ENCODE measurements at places on chromosomes 12 and 14. TPM values are rescaled to one million over a fixed set of nuclear protein-coding genes. Genes with fewer than 3 reads are reported as not detected.

The GPR84 gene
- 0.17 TPM for total RNA-seq

The APOF gene
- not detected for total RNA-seq

The POTEM gene
- not detected for total RNA-seq

The NANOG gene
- not detected for total RNA-seq

The FIGNL2 gene
- not detected for total RNA-seq

DNA sequence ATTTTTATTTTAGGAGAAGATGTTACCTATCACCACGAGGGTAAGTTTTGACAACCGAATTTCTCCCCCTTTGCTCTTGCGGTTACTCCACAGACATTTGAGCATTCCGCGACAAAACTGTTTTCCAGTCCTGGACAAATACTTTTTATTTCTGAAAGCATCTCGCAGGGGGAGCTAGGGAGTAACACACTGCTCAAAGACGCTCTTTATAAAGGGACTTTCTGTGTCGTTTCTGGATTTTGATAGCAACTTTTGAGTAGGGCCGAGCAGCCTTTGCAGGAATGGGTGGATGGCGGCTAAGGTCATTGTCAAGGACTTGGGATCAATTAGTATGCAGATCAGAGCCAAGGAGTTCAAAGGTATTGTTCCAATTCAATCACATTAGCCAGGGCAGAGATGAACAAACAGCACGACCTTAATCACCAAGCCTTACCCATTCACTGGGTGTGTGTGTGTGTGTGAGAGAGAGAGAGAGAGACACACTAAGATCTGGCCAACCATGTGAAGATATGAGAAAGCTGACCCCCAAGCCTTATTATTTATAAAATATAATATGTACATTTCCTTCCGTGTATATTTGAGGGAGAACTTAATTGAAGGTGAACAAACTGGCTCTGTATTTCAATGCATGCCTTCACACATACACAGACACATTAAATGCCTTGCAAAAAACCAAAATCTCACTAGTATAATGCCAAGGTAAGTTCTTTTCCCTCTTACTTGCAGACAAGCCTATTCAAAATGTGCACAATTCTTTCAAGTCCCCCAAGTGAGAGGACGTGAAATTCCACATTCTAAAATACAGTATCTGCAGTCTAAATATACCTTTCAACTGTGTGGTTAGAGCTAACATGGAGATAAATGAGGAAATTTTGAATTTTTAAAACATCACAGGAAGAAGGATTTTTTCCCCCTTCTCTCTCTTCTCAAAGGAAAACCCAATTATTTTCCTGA, 613.8 kb downstream of the VRK1 start:
- DNase-seq: no peak

DNA sequence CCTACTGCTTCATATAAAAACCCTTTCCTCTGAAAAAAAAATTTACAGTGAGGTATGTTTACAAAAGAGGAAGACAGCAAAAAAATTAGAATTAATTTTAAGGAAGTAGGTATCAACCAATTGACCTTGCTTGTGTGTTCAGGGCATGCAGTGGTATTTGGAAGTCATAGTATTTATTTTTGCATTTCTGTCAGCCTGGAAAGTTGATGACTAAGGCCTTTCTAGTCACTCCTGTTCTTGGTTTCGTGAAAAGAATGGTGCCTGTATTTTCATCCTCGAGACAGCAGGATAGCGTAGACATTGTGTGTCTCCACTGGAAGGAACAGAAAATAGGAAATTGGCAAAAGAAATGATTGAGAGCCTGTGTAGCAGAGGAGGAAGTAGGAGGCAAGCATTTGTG, 24.5 kb downstream of the SLC16A7 start:
- DNase-seq: no peak

GRCh38 chr12:119444462-119445044, 110.0 kb downstream of the CCDC60 start:
- peak; percentile 57 for DNase-seq

GRCh38 chr12:110102255-110102654, 21.9 kb upstream of the IFT81 start:
- peak; percentile 74 for DNase-seq

GRCh38 chr12:62006076-62006732, 254.0 kb upstream of the USP15 start:
- DNase-seq: peak; percentile 63

DNA sequence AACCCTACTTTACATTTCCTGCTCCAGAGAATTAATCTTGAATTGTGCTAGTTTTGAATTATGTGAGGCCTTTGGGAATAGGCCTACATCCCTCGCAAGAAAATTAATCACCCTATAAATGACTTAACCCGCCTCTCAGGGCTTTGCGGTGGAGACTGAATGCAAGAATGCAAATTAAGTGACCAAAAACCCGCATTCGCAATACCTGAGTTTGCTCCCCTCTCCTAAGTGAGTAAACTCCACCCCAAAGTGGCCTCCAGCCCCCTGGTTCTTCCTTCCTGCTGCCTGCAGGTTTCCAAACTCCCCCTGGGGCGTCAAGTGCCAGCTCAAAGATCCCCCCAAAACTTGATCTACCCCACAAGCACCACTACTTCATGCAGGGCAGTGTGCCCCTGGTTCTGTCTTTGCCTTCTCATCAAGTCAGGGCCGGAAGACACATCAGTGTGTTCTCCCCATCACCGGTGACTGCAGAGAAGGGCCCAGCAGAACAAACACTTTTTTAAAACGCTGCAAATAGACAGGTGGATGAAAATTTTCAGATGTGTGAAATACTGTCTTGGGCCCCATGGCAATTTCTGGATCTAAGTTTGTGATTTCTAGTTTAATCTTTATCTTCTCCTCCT, 644.7 kb downstream of the VRK1 start:
- DNase-seq: no peak

- no peak for DNase-seq
These were observed 7.8 kb upstream of the DCAF11 start for GRCh38 chr14:24106672-24107271.

GRCh38 chr14:85293612-85294234, 236.2 kb upstream of the FLRT2 start:
- DNase-seq: no peak

GRCh38 chr12:120706029-120706428, 4.2 kb upstream of the UNC119B start:
- DNase-seq: no peak

DNA sequence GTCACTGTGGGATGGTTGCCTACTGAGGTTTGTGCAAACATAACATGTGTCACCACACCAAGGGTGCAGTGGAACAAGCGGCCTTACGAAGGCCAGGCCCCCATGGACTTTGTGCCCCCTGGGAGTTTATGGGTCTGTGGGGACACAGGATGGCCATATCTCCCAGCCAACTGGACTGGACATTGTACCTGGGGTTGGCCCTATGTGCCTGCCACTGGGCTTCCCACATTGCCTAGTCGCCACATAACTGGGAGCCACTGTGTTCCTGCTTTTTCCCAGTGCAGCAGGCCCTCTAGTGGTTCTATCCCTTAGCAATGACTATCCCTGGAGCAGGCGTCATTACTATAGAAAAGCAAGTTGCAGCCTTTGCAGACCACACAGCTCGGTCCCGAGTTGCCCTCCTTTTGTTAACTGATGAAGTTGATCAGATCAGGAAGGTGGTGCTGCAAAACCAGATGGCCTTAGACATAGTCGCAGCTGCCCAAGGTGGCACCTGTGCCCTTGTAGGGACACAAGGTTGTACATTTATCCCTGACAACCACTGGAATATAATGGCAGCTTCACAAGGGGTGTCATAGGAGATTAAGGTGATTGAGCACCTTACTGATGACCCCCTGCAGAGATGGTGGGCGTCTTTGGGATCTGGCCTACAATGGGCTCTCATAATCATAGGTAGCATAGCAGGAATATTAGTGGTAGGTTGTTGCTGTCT, 15.2 kb upstream of the RNASE12 start:
- DNase-seq: peak; percentile 60

DNA sequence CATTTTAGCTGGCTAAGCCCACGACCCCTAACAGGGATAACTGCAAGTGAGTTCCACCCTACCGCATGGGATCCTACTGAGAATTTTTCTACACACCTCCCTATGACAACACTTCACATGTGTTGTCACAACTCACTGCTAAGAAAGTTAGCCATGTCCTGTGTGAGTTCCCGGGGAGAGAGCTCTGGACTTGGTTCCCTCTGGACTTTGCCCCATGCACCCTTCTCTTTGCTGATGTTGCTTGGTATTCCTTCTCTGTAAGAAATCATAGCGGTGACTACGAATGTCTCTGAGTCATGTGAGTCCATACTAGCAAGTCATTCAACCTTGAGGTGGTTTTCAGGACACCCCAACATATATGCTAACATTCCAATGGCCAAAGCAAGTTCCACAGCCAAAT, 9.5 kb upstream of the CDKN3 start:
- no peak for DNase-seq

GRCh38 chr14:81831128-81831820, 297.6 kb upstream of the SEL1L start:
- DNase-seq: peak; percentile 83

DNA sequence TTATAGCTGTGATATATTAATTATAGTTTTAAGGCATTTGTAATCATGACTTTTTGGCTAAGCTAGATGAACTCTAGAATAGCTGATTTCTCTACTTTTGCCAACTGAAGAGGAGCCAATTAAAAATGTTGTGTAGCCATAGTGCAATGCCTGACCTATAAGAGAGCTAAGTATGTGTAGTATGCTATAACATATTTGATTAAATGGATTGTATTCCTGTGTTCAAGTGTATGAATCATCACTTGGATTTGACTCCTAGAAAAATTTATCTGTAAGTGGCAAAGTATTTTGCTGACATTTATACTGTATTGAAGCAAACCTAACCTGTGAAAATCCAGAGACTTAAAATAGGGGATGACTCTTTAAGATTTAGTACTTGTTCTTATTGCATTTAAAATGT, 34.2 kb downstream of the PCNX4 start:
- no peak for DNase-seq

GRCh38 chr12:7601406-7601805, 64.3 kb downstream of the APOBEC1 start:
- no peak for DNase-seq

DNA sequence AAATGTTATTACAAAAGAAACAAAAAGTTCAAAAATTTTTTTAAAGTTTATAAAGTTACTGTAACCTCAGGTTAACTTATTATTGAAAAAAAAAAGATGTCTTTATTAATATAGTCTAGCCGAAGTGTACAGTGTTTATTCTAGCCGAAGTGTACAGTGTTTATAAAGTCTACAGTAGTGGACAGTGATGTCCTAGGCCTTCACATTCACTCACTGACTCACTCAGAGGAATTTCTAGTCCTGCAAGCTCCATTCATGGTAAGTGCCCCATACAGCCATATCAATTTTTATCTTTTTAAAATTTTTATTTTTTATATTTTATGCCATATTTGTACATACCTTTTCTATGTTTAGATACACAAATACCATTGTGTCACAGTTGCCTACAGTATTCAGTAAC, 10.4 kb downstream of the ATG2B start:
- no peak for DNase-seq

DNA sequence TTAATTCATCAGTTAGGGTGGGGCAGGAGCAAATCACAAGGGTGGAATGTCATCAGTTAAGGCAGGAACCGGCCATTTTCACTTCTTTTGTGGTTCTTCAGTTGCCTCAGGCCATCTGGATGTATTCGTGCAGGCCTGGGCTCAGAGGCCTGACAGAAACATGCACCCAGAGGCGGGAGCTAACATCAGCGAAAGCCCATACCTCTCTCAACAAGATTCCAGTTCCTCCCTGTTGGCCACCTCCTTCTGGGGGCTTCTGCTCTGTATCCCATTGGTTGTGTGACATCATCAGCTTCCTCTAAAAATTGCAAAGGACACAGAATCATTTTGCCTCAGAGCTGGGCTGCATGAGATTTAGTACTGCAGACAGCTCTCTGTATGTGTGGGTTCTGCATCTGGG, 134.3 kb downstream of the ZNF664 start:
- DNase-seq: no peak

- peak; percentile 12 for DNase-seq
These were observed 335.5 kb downstream of the NUAK1 start for GRCh38 chr12:105803292-105803691.

- DNase-seq: no peak
These were observed 122.1 kb upstream of the NOS1 start for GRCh38 chr12:117483501-117483900.

- no peak for DNase-seq
These were observed 1.1 kb downstream of the GCH1 start for GRCh38 chr14:54901380-54902142.

- DNase-seq: no peak
These were observed 134.7 kb downstream of the CALM1 start for GRCh38 chr14:90531497-90531896.

DNA sequence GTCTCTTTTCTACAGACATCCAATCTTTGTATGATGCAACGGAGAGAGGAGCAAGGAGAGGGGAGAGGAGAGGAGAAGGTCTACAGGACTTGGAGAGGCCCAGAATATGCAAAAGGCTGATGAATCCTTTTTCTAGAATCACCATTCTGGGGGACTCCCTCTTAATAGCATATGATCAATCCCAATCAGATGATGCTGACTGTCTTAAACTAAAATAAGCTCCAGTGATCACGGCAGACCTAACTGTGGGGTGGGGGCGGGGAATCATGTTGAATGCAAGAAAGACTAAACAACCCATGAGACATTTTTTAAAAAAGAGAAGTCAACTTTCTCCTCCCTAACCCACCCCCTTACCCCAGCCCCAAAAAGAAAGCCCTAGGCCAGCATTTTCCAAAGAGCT, 33.4 kb downstream of the BTBD7 start:
- DNase-seq: no peak

GRCh38 chr12:70091021-70091521, 152.2 kb upstream of the CNOT2 start:
- DNase-seq: no peak

DNA sequence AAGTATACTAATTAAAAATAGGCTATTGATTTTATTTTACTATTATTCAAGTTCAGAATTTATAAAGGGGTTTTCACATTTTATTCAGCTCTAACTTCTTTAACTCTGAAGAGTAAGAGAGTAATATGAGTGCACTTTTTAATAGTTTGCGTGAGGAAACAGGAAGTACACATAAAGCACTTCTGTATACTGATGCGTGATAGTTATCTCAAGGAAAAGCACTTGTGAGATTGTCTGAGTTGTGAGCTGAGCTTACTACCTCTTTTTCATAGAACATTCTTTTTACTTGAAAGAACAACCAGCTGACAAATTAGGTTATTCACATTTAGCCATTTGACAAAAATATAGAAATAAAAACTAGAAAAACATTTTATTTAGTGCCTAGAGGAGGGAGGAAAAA, 1.9 kb downstream of the RAD51AP1 start:
- no peak for DNase-seq

DNA sequence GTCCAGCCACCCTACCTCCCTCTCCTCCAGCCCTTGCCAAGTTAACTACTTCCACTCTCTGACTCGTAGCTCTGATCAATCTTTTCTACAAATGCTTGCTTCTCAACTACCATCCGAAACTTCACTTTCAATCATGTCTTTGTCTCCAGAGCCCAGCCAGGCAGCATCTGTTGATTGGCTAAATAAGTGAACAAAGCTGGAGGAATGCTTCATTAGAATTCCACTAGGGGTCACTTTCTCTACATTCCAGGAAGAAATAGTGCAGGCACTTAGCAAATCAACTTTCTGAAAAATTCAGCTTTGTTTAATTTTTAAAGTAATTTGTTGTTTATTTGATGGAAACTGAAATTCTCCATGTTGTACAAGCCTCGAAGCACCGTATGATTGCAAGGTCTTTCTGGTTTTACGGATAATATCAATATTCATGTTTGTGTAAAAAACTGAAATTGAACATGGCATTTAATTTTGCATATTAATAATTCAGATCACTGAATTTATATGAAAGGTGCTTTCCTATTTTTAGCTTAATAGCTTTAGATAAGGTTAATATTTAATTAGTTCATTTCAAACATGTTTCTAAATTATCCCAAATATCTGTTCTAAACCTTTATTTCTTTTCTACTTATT, 32.4 kb upstream of the HELB start:
- DNase-seq: peak; percentile 54
